ENCODE measurements at places on chromosomes 2 and 18.

DNA sequence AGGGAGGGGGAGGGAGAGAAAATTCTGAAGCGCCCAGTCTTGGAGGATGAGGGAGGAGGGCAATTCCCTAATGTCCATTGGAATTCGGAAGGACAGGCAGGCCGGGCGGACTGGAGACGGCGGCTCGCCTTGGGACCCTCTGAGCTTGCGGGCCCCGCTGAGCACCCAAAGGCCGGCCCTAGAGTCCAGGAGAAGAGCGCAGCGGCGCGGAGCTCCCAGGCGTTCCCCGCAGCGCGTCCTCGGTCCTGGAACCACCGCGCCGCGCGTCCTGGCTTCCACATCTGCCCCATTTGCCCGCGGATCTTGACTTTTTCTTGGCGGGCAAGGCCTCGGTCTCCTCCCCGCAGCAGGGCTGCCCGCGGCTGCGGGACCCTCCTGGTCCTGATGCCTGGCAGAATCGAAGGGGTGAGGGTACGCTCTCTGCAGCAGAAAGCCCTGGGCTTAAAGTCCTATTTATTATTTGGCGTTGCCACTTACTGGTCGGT, 675 bp upstream of the MLPH start:
- DNase-seq = peak; percentile 40

DNA sequence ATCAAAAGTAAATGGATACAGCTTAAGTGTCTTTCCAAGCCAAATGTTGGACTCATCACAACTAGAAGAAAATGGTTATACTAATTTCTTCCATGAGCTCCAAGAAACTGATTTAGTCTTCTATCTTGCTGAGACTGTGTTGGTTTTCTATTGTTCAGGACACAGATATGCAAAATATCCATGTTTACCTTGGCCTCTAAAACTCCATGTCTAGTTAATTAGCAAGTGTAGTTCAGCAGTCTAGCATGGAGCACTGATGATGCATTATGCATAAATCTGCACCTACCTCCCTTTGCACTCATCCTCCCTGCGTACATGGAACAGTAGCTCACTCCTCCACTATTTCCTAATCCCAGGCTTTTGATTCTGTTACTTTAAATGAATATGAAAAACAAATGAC, 731.4 kb upstream of the CHAC2 start:
- DNase-seq = no peak

- DNase-seq = no peak
These were observed 18.5 kb downstream of the GKN1 start for GRCh38 chr2:68992933-68993332.

- no peak for DNase-seq
These were observed 321.5 kb upstream of the FSIP2 start for GRCh38 chr2:185417111-185417510.

DNA sequence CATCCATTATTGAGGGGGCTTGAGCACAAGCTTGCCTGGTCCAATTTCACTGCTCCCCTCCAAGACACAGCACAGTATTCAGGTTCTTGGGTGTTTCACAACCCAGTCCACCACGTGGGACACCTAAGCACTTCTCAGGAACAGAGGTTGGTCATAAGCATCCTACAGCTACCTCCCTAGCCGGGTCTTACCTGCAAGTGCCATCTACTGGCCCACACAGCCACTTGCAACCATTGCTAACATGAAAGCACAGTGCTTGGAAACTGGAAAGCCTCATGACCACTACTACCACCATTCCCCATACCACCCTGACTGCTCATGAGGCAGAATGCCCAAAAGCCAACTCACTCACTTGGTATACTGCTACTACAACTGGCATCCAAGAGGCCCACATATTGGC, 105.7 kb upstream of the RPRM start:
- no peak for DNase-seq

DNA sequence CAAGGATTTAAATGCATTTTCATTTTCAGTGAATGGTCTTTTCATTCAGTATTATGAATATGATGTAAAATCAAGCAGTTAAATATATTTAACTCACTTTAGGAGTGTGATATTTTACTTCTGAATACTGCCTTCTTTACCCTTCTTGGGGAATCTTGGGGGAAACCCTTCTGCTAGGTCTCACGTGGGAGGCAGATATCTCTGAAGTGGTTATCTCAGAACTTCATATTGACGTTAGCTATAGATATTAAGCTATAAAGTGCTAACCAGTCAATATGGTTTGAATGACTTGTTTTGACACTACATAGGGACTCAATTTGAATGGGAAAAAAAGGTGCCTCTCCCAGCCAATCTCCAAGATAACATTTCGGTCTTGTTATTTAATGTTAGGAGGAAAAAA, 9.8 kb downstream of the REL start:
- no peak for DNase-seq

DNA sequence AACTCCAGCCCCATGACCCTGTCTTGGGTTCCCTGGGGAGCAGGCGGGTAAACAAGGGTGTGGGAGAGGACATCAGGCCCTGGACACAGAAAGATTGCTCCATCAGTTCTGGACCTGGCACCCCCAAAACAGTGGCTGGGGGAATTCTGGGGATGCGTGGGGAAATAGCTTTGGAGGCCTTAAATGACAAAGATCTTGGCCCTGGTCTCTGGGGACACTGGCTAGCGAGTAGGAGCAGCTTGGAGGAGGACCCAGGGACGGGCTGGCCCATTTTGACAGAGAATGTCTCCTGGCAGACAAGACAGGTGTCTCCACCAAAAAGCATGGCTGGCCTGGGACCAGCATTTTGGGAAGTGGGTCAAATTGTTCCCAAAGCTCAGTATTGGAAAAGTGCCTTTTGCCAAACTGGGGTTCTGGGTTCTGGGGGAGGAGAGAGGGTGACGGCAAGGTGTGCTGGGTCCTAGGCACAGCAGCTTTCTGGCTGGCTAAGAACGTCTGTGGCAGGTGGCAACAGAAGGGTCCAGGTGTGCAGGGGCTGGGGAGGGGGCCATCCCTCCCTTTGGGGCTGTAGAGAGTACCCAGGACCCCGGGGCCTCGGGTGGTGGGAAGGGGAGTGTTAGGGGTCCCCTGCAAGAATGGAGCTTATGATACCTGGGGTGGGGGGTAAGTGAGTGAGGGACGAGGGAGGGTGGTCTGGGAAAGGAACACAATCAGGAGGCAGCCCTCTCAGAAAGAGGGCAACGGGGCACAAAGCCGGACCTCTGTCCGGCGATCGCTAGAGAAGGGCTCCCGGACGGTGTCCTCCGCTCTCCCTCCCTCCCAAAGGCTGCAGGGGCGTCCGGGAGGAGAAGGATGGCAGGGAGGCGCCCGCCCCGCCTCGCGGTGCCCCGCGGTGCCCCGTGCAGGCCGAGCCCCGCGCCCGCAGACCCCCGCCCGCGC, 556 bp downstream of the CYRIA start:
- DNase-seq = peak; percentile 47

DNA sequence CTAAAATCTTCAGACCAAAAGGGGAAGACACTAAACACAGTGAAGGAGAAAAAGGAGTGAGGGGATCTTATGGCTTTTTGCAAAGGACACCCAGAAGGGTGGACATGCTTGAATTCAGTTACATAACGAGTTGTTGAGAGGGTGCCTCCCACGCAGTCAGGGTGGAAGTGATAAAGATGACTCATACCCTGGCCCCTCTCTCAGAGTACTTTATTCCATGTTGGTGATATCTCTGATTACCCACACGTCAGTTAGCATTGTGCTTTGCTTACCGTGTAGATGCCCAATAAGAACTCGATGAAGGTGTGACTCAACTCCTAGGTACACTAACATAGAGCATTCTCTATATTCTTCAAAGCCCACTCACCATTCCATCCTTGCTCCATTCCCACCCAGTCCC, 44.4 kb downstream of the EN1 start:
- DNase-seq = no peak

DNA sequence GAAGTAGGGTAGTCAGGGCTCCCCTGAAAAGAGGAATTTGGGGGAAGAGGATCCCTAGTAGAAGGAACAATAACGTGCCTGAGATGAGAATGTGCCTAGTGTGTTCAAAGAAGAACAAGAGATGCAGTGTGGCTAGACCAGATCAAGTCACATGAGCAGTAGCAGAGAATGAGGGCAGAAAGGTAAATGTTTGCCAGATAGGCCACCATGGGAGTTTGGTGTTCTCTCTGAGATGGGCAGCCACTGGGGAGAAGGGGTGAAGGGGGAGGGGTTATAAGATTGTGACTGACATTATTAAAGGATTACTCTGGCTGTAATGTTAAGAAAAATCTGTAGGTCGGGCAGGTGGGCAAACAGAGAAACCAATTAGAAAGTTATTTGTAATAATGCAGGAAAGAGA, 166.0 kb downstream of the LCLAT1 start:
- DNase-seq = no peak

DNA sequence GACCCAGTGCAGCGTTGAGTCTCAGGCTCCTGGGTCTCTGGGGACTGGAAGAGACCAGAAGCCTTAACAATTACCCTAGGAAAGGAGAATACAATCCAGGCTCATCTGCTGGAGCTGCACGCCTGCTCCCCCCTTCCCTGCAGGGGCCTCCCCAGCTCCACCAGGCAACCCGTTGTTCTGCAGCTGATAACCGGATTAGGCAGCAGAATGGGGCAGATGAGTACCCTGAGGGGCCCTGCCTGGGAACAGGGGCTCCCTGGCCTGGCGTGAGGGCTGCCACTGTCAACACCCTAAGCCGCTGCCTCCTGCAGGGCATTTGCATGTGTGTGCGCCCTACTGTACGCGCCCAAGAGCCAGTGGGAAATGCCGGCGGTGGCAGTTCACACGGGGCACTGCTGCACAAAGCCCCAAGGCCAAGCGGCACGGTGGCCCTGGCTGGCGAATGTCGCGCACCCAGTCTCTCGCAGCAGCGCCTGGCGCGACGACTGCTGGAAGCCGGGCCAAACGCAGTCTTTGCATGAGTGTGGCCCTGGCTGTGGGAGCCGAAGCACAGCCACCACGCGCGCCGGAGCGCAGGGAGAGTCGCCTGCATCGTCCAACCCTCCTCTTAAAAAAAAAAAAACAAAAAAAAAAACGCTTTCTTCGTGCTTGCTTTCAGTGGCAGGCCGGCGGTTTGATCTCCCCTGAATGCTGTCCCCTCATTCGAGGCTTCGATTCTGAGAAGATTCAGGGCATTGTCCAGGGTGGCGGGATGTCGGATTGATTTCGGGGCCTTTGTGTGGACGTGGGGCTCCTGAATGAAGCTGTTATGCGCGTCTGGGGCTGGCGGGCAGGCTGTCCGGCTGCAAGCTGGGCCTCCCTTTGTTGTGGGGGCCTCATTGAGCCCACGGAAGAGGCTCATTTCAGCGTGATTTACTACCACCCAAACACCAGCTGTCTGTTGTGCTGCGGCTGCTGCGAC, 63.8 kb downstream of the SETBP1 start:
- DNase-seq = peak; percentile 94

- no peak for DNase-seq
These were observed 77.2 kb downstream of the TTN start for GRCh38 chr2:178730049-178730448.

- no peak for DNase-seq
These were observed 348.3 kb upstream of the SOX11 start for GRCh38 chr2:5343785-5344335.

DNA sequence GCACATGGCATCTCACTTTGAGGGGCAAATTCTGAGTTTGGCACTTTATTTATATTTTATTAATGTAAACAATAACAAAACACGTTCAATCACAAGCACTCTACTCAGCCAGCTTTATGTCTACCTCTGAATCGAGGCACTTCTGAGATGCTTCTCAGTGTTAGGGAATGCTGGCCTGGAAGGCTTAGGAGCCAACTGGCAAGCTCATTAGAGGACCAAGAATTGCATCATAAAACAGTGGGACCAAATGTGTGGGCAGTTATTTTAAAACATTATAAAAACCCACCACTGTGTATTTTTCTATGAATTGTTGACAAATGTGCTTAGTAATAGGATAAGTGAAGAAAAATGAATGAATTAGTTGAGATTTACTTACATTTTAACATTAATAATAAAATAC, 46.8 kb upstream of the SMIM21 start:
- no peak for DNase-seq

DNA sequence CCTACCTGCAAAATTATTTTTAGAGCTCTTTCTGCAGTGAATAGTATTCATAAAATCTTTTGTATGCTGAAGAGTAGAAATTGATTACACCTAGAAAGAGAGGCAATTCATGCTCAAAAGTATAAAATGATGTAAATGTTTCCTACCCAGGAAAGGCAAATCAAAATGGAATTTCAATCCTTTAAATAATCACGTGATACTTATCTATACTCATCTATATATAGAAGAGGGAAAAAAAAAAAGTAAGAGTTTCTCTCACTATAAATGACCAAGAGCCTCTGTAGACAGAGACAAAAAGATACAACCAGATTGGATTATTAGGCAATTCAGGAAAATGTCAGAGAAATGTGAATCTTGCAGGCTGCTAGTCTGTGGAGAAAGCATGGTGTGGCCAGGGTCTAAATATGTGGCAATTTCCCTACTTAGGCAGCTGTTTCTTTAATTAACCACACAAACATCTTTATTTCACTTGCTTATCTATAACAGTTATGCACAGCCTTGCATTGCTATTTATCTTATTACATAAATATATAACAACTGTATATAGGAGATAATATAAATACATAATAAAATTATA, 39.5 kb downstream of the METTL8 start:
- DNase-seq = no peak

DNA sequence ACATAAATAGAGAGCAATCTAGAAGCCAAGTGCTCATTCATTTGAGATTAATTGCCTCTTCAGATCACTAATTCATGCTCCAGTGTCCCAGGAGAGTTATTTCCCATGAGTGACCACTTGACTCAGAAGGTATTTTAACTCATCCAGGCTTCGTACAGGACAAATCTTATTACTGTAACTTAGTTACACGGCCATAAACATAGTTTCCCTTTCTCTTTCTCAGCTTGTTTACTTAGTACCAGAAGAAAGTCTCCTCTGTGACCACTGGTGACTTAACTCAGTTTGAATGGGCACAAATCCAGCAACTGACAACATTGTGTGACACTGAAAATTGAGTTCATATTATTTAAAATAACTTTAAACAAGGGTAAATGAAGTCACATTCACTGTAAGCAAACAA, 25.3 kb downstream of the MMADHC start:
- DNase-seq = peak; percentile 3

DNA sequence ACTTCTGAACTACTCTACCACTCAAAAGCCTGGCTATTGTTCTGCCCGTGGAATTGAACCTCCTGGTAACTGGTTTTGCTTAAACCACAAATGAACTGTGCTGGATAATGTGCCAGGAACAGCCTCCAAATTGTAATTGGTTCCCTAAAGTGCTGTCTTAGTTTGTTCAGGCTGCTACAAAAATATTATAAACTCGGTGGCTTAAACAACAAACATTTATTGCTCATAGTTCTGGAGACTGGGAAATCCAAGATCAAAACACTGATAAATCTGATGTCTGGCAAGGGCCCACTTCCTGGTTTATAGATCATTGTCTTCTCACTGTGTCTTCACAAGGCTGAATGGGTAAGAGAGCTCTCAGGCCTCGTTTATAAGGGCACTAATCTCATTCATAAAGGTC, 149.2 kb upstream of the NCKAP5 start:
- no peak for DNase-seq

DNA sequence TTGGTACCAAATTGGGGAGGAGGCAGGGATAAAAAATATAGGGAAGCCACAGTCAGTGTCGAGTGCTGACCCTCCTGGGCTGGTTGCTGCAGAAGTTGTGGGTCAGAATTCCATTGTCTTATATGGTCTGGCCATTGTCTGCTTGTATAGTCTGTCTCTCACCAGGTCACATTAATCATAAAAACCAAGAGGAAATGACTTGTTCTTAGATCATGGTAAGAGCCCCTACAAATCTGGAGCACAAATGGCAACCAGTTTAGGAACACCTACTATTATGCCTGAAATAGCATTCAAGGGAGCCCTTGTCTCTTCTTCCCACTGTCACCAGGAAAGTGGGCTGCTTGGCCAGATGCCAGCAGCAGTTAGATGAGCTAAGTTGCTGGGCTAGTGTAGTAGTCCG, 119.7 kb upstream of the RMP24 start:
- DNase-seq = no peak

All from retina (tissue), 1 donor.